GM23338 (cell line): ENCODE measurements at places on chromosomes 7 and 10.

DNA sequence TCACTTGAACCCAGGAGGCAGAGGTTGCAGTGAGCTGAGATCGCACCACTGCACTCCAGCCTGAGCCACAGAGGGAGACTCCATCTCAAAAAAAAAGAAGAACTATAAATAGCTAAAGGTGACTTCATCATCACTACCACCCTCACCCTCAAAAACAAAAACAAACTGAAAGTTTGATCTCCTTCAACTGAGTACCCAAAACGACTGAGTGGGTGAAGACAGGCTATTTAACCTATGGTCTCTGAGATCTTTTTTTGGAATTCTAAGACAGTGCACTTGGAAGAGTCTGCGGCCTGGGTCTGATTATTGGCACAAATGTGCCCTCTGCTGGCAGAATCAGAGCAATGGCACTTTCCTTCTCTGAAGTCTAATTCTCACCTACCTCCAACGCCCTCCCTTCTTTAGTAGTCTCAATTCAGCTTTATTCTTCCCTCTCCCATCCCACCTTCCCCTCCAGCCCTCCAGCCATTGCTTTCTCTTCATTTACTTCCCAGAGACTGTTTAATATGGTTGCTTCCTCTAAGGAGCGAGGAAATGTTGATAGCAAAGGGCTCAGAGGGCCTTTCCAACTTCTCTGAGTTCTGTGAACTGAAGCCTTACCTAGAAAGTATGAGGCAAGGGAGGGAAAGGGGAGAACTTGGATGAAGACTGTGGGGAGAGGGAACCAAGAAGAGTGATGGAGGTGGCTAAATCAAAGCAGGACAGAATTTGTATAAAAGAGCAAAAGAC lies 2.9 kb upstream of the MYOZ1 start:
- peak; percentile 89 for DNase-seq

DNA sequence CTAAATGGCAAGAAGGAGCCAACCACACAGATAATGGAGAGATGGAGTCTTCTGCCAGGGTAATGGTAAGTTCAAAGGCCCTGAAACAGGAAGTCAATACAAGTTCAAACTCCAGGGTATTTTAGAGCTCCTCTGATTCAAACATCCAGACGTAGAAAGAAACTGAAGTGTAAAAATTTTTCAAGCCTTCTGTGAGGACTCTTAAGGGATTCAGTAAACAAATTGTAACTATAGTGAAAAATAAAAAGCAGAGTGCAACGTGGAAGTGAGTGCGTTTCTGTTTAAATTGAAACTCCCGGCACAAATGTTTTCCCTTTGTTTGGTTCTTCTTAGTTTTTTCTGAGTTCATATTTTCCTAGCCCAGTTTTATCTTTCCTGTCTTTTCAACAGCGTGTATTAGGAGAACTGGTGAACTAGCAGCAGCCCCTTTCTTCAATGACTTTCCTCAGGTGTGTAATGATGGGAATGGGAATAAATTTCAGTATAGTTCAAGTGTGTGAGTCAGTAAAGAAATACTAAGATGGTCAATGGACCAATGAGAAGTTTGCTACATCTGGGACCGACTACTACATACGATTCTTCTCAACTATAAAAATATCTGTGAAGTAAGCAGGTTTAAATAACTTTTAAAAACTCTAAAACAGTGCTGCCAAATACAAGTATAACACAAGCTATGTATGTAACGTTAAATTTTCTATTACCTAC lies 298.9 kb downstream of the CSTF2T start:
- DNase-seq, result no peak

GRCh38 chr10:70048030-70048723 lies 4.5 kb upstream of the MACROH2A2 start:
- no peak for DNase-seq

DNA sequence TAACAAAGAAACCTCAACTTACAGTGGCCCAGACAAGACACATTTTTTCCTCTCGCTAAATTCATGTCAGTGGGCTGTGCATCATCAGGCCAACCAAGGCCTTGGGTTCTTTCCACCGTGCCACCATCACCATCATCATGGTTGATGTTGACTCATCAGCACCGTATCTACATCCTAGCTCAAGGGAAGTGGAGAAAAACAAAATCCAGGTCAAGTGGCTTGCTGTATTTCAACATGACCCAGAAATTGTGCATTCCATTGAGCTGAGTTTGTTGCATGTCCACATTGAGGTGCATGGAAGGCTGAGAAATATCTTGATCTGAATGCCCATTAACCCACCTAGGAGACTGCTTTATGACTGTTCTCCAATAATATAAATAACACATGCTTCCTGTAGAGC lies 312.4 kb upstream of the CDC14C start:
- no peak for DNase-seq

GRCh38 chr10:129605986-129606518 lies 139.0 kb downstream of the MGMT start:
- no peak for DNase-seq

GRCh38 chr10:32377458-32378259 lies 30.7 kb upstream of the EPC1 start:
- DNase-seq, result no peak

- no peak for DNase-seq
Measured at GRCh38 chr10:43943818-43944360, 295.2 kb upstream of the ZNF32 start.

- DNase-seq, result no peak
Measured at GRCh38 chr10:955127-955819, 23.8 kb upstream of the LARP4B start.

DNA sequence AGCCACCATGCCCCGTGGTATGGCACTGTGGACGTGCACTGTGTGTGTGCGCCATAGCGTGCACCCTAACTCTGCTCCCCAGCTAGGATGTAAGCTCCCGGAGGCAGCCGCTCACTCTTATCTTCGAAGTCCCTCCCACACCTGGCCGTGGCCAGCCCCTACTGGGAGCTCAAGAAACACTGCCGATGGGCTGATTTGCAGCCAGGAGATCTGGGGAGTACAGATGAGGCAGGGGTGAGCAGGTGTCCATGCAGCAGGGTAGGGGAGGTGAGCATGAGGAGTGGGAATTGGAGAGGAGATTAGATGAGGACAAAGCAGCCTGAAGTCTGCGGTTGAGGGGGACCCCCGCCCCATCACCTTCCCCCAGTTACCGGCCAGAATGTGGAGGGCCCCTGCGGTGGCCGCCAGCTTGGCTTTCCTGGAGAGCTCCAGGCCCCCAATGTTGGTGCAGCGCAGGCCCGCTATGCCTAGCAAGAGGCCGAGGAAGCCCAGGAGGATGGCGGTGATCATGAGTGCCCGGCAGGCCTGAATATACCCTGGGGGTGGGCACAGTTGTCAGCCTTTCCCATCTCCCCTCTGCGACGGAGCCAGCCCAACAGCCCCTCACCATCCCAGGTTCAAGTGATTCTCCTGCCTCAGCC lies 3.6 kb downstream of the CLDN15 start:
- DNase-seq, result no peak

- no peak for DNase-seq
Measured at GRCh38 chr7:44143646-44144250, 2.6 kb upstream of the MYL7 start.

GRCh38 chr10:50545846-50546245 lies 77.9 kb downstream of the SGMS1 start:
- no peak for DNase-seq

- no peak for DNase-seq
Measured at GRCh38 chr7:147707926-147708325, 882.6 kb upstream of the C7orf33 start.

DNA sequence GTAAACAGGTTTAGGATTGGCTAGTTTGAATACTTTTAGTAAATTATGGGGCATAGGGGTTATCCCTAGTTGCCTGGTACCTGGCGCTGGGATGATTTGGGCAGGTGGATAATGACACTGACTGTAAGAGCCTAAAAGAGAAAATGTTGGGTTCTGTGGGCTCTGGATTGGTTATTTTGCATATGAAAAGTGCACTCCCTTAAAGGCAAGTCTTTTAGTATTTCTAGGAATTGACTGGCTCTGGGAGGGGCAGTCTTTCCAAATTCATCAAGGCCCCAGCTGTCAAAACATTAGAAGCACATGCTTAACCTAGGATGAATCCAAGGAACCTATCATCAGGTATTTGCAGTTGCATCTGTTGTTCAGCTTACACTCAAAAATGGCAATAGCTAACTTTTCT lies 454.6 kb upstream of the SORCS1 start:
- peak; percentile 19 for DNase-seq

DNA sequence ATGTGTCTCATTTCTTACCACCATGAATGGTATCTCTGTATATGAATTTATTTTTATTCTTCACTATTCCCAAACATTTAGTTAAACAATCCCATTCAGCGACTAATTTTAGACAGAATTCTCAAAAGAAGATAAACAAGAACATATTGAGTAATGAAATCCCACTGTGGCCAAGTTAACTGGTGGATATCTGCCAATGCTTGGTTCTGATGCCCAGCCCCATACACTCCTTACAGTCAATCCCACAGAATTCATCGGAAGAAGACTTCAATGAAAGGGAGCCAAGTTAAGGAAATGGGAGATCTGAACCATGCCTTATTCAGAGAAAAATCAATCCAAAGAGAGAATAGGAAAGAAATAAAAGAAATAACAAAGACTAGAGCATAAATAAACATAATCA lies 518.0 kb downstream of the XPNPEP1 start:
- DNase-seq, result no peak

GRCh38 chr7:134854816-134855215 lies 75.4 kb downstream of the CALD1 start:
- no peak for DNase-seq

GRCh38 chr10:50501924-50502452 lies 121.8 kb downstream of the SGMS1 start:
- peak; percentile 33 for DNase-seq

GRCh38 chr10:35056686-35057085 lies 33.5 kb downstream of the CUL2 start:
- no peak for DNase-seq

- no peak for DNase-seq
Measured at GRCh38 chr10:78992333-78992732, 76.4 kb upstream of the ZMIZ1 start.

DNA sequence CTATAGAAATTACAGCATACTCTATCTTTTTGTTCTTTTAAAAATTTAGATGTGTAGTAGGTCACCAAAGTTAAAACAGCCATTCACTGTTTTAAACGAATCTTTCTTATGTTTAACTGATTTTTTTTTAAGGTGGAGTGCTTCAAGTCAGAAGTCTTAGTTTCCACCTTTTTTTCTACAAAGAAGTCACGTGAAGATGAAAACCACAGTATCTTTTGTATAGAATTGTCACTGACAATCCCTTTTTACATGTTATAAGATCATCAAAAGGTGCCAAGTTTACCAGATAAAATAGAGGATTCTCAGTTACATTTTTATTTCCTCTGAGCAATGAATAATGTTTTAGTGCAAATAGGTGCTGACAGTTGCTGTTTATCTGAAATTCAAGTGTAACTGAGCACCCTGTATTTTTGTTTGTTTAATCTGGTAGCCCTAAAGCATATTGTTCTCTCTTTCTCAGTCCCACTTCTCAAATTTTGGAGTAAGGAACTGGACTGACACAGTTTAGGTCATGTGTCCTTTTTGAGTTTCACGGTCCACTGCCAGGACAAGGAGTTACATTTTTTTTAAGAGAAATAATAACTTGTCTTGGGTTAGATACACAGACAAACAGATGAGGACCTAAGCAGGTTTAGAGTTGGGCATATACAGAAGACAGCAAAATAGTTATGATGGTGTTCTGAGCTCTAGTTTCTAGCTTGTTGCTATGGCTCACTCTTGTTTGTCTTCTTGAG lies 233.2 kb upstream of the MBL2 start:
- DNase-seq, result no peak

GRCh38 chr10:2208106-2208505 lies 470.8 kb upstream of the ADARB2 start:
- DNase-seq, result no peak

- DNase-seq, result no peak
Measured at GRCh38 chr7:43140186-43140585, 27.7 kb downstream of the HECW1 start.

DNA sequence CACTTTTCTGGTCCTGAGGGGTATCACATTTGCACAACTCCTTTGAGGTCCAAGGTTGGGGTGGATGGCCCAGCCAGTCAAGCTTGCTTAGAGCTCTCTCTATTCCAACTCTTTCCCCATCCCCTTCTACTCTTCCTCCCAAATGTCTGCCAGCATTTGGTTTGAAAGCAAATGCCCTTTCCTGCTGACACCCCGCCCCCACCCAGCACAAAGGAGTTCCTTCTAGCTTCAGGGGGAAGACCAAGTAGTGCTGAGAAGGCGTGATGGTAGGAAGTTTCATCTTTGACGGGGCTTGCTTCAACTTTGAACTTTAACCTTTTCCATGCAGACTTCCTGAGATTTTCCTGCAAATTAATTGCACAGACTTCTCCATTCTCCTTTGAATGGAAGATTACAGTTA lies 137.5 kb upstream of the TCF7L2 start:
- peak; percentile 65 for DNase-seq

GRCh38 chr7:25478925-25479324 lies 250.6 kb upstream of the NPVF start:
- DNase-seq, result no peak

DNA sequence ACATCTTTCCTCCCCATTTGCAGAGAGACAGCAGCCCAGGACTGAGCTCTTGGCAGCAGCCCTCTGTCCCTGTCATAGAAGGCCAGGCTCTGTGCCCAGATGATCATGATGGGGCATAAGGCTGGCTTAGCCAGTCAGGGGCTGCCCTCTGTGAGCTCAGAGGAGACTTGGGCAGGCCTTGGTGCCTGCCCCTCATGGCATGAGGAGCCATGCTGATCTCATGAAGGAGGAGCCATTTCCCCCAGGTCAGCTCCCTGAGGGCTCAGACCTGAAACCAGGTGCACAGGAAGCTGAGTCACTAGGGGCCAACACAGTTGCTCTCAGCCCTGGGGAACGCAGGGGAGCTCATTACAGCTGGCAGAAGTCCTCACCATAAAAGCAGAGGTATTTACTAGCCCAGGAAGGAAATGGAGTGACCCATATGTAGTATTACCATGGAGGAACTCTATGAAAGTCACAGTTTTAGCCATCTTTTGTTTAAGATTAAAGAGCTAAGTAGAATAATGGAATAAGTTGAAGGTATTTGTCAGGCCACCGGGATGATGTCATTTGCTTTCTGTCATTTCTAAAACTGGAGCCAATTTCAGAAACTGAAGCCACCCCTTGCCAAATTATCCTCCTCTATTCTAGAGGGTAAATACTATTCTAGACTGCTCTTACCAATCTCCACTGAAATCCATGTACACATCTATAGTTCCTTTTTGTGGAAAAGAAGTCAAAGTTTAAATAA lies 362.4 kb upstream of the ZNF32 start:
- DNase-seq, result no peak

DNA sequence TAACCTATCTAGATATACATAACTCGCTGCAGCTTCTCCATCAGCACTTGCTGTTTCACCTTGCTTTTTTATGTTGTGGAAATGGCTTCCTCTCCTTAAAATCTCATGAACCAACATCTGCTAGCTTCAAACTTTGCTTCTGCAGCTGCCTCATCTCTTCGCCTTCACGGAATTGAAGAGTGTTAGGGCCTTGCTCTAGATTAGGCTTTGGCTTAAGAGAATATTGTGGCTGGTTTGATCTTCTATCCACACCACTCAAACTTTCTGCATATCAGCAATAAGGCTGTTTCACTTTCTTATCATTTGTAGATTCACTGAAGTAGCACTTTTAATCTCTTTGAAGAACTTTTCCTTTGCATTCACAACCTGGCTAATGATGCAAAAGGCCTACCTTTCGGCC lies 49.2 kb upstream of the AGR3 start:
- no peak for DNase-seq
